ENCODE measurements at places on chromosomes 5 and 9. TPM values are rescaled to one million over a fixed set of nuclear protein-coding genes. Genes with fewer than 3 reads are reported as not detected.

GRCh38 chr5:22926574-22926973 lies 73.4 kb upstream of the CDH12 start:
- no peak for DNase-seq

DNA sequence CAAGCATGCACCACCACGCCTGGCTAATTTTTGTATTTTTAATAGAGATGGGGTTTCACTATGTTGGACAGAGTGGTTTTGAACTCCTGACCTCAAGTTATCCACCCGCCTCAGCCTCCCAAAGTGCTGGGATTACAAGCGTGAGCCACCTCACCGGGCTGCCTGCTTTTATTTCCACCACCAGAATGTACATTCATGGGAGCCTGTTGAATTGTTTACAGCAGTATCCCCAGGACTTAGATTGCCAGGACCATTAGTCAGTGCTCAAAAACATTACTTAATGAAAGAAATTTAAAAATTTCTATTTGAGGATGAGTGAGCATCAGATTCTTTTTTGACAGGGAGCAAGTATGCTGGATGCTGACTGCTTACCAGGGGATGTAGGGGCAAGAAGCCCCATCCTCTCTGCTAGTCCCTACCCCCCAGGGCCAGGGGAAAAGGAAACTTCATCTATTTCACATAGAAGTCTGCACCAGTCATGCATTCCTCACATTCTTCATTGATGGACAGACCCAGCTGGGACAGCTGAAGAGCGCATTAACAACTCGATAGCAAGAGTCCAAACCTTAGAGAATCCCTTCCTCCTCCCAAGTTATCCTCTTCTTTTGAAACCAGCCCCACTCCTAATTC lies 10.3 kb upstream of the RGMB start:
- DNase-seq, result no peak

GRCh38 chr5:147188200-147189108 lies 46.4 kb upstream of the STK32A start:
- DNase-seq, result no peak

- no peak for DNase-seq
Observed at GRCh38 chr5:152838241-152838786, 433.2 kb upstream of the NMUR2 start.

GRCh38 chr5:72599065-72599433 lies 91.8 kb upstream of the ZNF366 start:
- no peak for DNase-seq

- peak; percentile 87 for DNase-seq
Observed at GRCh38 chr5:139746691-139747582, 48.7 kb upstream of the PSD2 start.

- DNase-seq, result peak; percentile 79
Observed at GRCh38 chr5:95823738-95824609, 1.4 kb upstream of the GLRX start.

GRCh38 chr5:174145821-174146220 lies 100.3 kb downstream of the NSG2 start:
- no peak for DNase-seq

DNA sequence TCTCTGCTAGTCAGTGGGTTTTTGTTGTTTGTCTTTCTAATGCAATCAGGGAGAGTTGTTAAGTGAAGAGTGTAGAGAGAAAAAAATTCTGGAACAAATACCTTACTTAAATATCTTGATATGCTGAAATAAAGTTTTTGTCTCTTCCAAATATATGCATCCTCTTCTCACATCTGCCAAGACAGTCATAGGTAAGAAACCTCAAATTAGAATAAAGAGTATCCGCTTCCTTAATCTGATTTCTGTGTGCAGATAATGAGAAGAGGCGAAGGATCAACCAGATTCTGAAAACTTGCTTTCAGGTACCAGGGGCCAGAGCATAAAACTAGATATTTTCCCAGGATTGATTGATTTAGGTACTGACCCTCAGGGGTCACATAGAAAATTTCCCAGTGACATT lies 11.3 kb upstream of the IL6ST start:
- DNase-seq, result no peak

DNA sequence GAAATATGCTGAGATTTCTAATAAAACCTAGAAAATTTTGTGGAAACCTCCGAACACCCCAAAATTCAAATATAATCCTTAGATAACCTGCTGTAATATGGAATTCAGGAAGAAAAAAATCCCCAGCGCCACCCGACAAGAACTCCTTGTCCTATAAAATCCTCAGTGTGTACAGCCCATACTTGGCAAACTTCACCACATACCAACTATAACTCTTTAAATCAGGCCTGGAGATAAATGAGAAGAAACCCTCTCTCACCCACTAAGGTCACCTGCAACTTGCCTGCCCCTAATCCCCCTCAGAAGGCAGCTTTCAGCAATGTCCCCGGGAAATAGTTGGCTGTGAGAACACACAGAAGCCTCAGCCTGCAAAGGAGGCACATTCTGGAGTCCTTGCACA lies 90.5 kb downstream of the SH3TC2 start:
- DNase-seq, result no peak

- DNase-seq, result no peak
Observed at GRCh38 chr9:96256800-96257199, 45.2 kb downstream of the HSD17B3 start.

GRCh38 chr9:123414204-123414603 lies 58.2 kb downstream of the CRB2 start:
- DNase-seq, result no peak

DNA sequence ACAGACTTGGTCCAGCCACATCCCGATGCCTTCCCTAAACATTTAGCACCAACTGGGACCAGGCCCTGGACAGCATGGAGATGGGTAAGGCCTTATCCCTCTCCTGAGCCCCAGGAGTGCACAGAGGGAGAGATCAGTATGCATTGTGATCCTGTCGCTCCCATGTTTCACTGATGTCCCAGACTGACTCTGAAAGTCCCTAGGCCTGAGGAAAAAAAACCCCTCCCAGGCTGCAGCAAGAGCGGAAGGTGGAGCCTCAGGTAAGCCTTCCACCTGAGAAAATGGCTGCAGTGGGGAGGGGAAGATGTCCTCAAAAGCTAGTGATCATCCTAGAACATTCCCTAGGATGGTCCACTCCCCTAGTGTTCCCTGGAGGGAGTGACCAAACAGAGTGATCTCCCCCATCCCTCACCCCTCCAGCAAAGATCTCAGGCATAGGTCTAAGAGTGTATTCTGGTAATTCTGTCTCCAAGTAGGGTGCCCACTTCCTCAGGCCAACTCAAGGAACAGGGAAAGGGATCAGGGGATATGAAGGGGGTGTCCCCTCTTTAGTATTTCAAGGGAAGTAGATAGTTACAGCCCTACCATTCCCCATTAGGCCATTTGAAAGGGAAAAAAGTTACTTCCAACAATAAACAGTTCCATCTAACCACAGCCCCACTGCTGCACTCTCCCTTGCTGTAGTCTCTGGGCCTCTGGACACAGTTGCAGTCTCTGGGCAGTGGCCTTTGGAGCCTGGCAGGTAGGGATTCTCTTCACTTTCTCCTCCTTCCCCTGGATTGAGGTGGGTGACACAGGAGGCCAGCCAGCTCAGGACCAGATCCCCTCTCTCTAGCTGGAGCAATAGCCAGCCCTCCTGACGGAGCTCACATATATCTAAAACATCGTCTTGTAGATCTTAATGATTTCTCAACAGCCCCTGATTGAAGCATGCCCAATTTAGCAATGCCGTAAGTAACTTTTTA lies 6.8 kb upstream of the CXXC5 start:
- DNase-seq, result no peak

DNA sequence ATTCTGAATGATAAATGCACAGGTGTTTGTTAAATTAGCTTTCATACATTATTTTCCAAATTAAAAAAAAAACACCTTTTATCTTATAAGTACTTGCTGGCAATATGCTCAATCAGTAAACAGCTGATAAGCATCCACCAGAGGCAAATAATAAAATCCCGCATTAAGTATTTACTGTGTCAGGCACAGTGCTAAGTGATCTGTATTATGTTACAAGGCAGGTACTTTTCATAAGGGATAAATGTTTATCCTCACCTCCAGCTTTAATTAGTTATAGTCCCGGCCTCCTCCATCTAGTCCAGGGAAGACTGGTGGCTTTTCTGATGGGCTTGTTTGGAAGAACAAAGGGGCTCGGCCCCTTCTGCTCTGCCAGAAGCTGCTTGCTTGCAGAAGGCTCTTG lies 40.1 kb downstream of the PFDN1 start:
- no peak for DNase-seq

UNC5A gene
- not detected for total RNA-seq

DAB2 gene
- total RNA-seq, result not detected

IFNA2 gene
- not detected for total RNA-seq

PLPPR1 gene
- total RNA-seq, result not detected

SELENOP gene
- not detected for total RNA-seq

ACTBL2 gene
- total RNA-seq, result not detected

NIPBL gene
- total RNA-seq, result 65.8 TPM

CNTNAP3B gene
- not detected for total RNA-seq
